ENCODE measurements at places on chromosomes 12 and 14. TPM values are rescaled to one million over a fixed set of nuclear protein-coding genes. Genes with fewer than 3 reads are reported as not detected.

DEPDC4 gene
- 2.0 TPM for total RNA-seq

COX8C gene
- not detected for total RNA-seq

ITGB7 gene
- 2.9 TPM for total RNA-seq

CPNE6 gene
- total RNA-seq: not detected

ANKRD33 gene
- not detected for total RNA-seq

LRP10 gene
- 97.5 TPM for total RNA-seq

OVCH1 gene
- total RNA-seq: 0.44 TPM

SLCO1B1 gene
- not detected for total RNA-seq

CELA1 gene
- total RNA-seq: not detected

LMO3 gene
- 16.5 TPM for total RNA-seq

LRRC9 gene
- 0.16 TPM for total RNA-seq

LBHD2 gene
- total RNA-seq: not detected

SLC6A12 gene
- total RNA-seq: 1.3 TPM

SLC38A1 gene
- 101 TPM for total RNA-seq

CDC42BPB gene
- total RNA-seq: 64.0 TPM

CLEC4D gene
- 0.33 TPM for total RNA-seq

TMEM30B gene
- 36.7 TPM for total RNA-seq

HOXC5 gene
- total RNA-seq: 0.96 TPM

ZDHHC22 gene
- not detected for total RNA-seq

RIN3 gene
- total RNA-seq: 19.7 TPM

GRIP1 gene
- total RNA-seq: 2.9 TPM

KRT71 gene
- total RNA-seq: 0.16 TPM

PFKM gene
- total RNA-seq: 31.8 TPM

DNAI7 gene
- total RNA-seq: 2.0 TPM

KLRF2 gene
- not detected for total RNA-seq

CISTR gene
- not detected for total RNA-seq

A2ML1 gene
- 1.2 TPM for total RNA-seq

TRHDE gene
- 2.2 TPM for total RNA-seq

RHOJ gene
- 12.5 TPM for total RNA-seq

LRP6 gene
- total RNA-seq: 69.1 TPM

NFATC4 gene
- 28.6 TPM for total RNA-seq

WNT5B gene
- 3.9 TPM for total RNA-seq

NOVA1 gene
- total RNA-seq: 58.9 TPM

SLC8A3 gene
- 1.8 TPM for total RNA-seq

NYNRIN gene
- 7.7 TPM for total RNA-seq

MYO1H gene
- total RNA-seq: under 0.01 TPM

GCH1 gene
- 19.3 TPM for total RNA-seq

DUSP6 gene
- total RNA-seq: 53.8 TPM

COX6A1 gene
- total RNA-seq: 464 TPM

KRT72 gene
- not detected for total RNA-seq
